ENCODE measurements at places on chromosomes 16 and 17. TPM values are rescaled to one million over a fixed set of nuclear protein-coding genes. Genes with fewer than 3 reads are reported as not detected.

The ZSWIM7 gene
- total RNA-seq: 23.5 TPM

The SMG1 gene
- total RNA-seq: 85.3 TPM

The DNASE1L2 gene
- total RNA-seq: 0.75 TPM

The TBC1D26 gene
- total RNA-seq: not detected

The PMFBP1 gene
- total RNA-seq: 7.4 TPM

The CLEC18B gene
- 3.4 TPM for total RNA-seq

The MTMR4 gene
- total RNA-seq: 52.4 TPM

The NUPR1 gene
- total RNA-seq: 52.2 TPM

The MYCBPAP gene
- total RNA-seq: 2.8 TPM

The HOXB13 gene
- total RNA-seq: 88.0 TPM

The ACAP1 gene
- total RNA-seq: 4.1 TPM

The IL34 gene
- 1.5 TPM for total RNA-seq

The RAPGEFL1 gene
- total RNA-seq: 194 TPM

The THRA gene
- 56.3 TPM for total RNA-seq

The TP53TG3E gene
- not detected for total RNA-seq

The CDRT15 gene
- not detected for total RNA-seq

The TMEM235 gene
- not detected for total RNA-seq

The DCTPP1 gene
- 76.7 TPM for total RNA-seq

The C16orf90 gene
- not detected for total RNA-seq

The KRTAP1-1 gene
- total RNA-seq: not detected

The KIF2B gene
- not detected for total RNA-seq

The INPP5K gene
- 39.9 TPM for total RNA-seq

The TAC4 gene
- not detected for total RNA-seq

The GRAPL gene
- 1.8 TPM for total RNA-seq

The SLC13A5 gene
- total RNA-seq: not detected

The KCNJ18 gene
- not detected for total RNA-seq

The TMEM204 gene
- total RNA-seq: 2.6 TPM
